Activated CD8-positive, alpha-beta memory T cell treated with anti-CD3 and anti-CD28 coated beads for 48 hours (primary cell): ENCODE measurements at places on chromosomes 11 and 22.

- DNase-seq = no peak
Observed at GRCh38 chr11:120612513-120613263, 101.1 kb downstream of the GRIK4 start.

- DNase-seq = no peak
Observed at GRCh38 chr11:88420165-88420791, 82.7 kb upstream of the CTSC start.

GRCh38 chr22:27153386-27153785 lies 496.0 kb downstream of the MIAT start:
- no peak for DNase-seq

- DNase-seq = no peak
Observed at GRCh38 chr11:73185680-73186293, 32.3 kb upstream of the P2RY2 start.

DNA sequence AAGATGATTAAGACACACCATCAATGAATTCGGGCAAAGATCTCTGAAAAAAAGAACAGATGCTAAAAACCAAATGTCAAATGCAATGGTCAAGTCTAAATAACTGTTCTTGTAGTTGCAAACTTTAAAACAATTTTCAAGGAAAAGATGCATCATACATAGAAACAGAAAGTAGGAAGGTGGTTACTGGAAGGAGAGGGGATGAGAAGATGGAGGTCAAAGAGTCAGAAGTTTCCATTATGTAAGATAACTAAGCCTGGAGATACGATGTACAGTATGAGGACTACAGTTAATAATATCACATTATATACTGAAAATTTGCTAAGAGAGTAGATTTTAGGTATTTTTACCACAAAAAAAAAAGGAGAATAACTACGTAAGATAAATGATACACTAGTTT lies 27.1 kb downstream of the CWF19L2 start:
- DNase-seq = no peak

DNA sequence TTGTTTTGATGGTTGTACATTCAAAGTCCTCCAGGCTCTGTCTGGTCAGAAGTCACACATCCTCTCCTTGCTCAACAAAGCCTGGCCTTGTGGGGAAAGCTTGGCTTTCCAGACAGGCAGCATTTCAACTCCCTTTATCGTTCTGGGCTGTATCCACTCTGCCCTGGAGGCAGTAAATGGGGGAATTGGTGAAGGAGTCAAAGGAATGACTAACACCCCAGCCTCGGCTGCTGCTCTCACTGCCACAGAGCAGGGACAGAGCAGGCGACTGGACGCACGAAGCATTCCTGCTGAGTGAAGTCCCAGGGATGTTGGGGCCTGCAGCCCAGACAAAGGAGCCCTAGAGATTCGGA lies 52.8 kb downstream of the WNT11 start:
- DNase-seq = no peak

- DNase-seq = no peak
Observed at GRCh38 chr11:88115828-88116755, 59.2 kb downstream of the RAB38 start.

- no peak for DNase-seq
Observed at GRCh38 chr11:74980634-74981033, 8.1 kb upstream of the NEU3 start.

DNA sequence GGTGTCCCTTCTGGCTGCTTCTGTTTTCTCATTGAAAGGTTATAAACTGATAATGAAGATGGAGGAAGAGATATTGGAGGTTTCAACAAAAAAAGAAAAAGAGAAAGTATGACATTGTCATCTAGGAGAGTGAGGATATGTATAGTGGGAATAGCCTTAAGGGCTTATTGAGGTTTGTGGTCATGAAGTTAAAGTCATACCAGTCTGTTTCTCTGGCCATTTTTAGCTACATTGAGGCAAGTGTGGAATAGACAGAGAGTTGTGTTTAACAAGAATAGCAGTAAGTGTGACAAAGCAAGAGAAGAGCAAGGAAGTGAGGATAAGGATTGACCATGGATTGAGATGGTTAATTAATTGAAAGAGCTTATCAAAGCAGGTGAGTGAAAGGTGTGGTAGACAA lies 110.4 kb downstream of the ELP4 start:
- DNase-seq = no peak

DNA sequence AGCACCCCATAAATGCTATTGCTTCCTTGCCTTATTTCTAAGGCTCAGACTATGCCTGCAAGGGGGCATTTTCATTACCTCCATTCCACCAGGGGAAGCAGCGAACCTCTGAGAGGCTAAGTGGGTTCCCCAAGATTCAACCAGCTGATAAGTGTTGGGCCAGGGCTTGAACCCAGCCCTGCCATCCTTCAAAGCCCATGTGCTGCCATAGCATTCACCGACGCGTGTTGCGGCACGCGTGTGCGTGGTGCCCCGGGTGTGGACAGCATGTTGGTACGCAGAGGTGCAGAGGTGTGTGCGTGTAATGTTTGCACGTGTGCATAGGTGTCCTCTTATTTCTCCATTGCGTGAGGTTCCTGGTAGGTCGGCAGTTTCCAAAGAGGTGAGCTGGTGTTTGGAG lies 66.0 kb upstream of the PPARA start:
- no peak for DNase-seq

DNA sequence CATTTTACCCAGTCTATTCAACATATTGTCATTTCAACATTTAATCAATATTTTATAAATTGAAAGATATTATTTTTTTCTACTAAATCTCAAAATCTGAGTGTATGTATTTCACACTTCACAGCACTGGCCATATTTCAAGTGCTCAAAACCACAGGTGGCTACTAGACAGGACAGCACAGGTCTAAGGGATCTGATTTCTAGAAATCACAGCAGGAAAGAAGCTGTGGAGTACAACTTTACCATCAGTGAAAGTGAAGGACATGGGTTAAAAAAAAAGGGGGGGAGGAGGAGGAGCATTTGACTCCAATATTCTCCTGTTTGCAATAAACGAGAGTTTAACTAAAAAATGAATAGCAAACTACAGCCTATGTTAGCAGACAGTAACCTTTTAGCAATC lies 4.5 kb downstream of the PRDM10 start:
- no peak for DNase-seq

GRCh38 chr11:90845126-90845525 lies 622.3 kb upstream of the CHORDC1 start:
- no peak for DNase-seq

DNA sequence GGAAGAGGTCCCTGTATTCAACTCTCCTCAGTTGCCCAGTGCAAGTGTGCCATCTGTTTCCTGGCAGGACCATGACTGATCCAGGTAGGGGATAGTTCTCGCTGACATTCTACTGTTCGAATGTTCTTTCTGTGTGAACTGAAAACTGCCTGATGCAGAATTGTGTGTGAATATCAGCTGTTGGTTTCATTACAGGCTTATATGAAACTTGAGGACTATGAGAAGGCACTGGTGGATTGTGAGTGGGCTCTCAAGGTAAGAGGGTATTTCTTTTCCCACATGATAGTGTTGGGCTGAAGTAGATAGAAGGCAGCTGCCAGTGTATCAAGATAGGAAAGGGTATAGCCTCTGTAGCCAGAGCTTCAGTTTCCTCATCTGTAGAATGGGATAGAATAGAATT lies 15.3 kb downstream of the TTC12 start:
- DNase-seq = no peak

GRCh38 chr11:34191578-34191977 lies 86.1 kb downstream of the NAT10 start:
- no peak for DNase-seq

DNA sequence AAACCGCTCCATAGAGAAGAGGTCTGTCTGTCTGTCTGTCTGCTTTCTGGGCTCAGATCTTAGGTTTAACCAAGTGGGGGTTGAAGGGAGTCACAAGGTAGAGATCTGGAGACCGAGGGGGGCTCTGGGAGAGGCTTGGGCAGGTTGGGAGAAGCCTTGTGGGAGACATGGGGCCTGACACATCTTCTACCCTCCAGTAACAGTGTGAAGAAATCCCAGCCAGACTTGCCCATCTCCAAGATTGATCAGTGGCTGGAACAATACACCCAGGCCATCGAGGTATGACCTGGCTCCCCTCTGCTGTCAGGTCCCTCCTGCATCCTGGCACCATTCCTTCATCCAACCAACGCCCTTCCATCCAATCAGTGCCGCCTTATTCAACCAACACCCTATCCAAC lies 7.4 kb downstream of the PRR33 start:
- DNase-seq = no peak

- no peak for DNase-seq
Observed at GRCh38 chr22:20430720-20431510, 6.7 kb downstream of the SCARF2 start.

- no peak for DNase-seq
Observed at GRCh38 chr11:84524422-84525051, 1102.6 kb downstream of the DLG2 start.

DNA sequence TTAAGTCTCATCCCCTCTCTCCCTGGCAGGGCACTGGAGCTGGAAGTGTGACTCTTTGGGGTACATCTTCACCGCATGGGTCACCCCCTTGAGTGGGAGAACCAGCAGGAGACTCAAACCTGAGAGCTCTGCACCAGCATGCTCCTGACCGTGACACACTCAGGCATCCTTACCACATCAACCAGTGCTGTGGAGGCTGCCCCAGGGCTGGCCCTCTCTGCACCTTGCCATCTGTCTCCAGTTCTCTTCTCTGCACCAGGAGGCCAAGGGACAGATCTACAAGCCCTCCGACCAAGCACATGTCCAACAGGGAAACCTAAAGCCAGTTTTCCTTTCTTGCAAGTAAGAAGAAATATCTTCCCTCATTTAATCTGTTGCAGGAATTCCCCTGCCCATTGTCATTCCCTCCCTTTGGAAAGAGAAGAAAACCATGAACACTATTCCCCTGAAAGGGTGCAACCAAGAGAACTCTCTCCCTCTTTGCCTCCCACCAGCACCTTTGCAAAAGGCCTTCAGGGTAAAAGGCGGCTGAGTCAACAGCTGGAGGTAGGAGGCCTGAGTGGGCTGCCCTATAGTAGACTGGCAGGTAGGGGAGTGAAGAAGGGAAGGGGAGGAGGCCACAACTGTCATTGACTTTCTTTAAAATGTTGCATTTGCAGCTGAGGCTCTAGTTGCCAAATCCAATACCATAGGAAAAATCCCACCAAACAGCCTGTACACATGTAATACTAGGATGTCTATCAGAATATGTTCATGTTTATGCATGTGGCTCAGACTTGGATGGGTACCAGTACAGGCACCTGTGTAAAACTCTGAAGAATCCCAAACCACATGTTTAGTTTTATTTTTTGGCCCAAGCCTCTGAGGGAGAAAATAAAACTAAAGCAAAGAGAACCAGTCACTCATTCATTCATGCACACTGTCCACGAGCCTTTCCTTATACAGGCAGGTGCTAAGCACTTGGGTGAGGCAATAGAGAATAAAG lies 117.0 kb downstream of the WT1 start:
- DNase-seq = no peak

DNA sequence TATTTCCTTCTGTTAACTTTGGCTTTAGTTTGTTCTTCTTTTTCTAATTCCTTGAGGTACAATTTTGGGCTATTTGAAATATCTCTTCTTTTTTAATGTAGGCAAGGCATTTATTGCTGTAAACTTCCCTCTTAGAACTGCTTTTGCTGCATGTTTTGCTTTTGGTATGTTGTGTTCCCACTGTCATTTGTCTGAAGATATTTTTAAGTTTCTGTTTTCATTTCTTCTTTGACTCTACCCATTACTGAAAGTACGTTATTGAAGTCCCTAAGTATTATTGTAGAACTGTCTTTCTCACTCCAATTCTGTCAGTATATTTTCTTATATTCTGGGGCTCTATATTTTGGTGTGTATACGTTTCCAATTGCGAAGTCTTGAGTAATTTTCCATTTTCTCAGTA lies 77.9 kb downstream of the KCNQ1OT1 start:
- DNase-seq = no peak

DNA sequence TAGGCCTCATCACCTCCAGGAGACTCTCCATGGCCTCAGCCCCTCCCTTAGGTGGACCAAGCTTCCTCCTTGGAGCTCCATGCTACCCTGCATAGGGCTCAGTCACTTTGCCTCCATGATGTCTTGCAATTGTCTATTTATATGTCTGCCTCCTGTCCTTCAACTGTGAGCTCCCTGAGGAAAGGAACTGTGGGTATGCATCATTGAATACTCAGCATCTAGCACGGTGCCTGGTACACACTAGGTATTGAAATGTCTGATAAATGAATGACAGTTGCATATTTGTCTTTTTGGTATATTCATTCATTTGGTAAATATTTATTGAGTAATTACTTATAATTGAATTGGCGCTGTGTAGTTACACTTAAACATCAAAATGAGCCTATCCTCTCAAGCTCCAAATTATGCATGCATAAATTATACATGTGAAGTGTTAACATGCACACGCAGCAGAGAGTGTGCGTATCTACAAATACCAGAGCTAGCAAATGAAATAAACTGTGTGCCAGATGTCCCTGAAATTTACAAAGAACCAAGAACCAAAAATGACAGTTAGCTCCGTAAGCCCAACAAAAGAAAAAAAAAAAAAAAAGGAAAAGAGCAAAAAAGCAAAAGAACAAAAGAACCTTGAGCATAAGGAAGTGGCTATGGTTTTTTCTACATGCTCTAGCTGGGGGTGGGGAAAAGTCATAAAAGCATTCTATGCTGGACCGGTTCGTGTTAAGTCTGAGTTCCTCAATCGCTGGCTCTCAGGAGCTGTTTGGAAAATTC lies 25.2 kb downstream of the GRAP2 start:
- no peak for DNase-seq

GRCh38 chr11:78927511-78927910 lies 352.8 kb upstream of the NARS2 start:
- DNase-seq = no peak

- no peak for DNase-seq
Observed at GRCh38 chr11:48170241-48171233, 46.1 kb upstream of the OR4B1 start.

DNA sequence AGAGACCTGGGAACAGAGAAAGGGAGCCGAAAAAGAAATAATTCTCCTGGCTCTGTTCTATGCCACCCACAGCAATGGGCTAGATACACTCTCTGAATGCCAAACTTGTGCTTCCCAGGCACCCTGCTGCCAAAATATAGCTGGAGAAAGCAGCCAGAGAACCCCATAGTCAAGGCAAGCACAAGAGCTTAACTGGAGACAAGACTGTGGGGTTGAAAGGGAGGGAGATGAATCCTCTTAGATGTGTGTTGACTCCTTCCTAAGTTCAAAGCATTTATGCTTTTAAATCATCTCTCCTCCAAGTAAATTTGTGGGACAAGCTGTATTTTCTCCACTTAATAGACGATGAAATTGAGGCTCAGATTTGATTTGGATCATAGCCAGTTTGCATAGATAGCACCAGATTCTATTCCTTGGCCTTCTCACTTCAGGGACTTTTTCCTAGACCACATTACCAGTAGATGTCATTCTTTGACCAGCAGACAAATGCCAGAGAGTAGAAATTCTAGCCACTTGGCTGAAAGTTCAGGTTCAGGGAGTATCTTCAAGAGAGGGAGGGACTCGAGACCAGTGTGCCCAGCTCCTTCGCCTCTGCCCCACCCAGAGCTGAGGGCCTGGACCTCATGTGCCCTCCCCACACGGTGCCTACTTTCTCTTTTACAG lies 16.5 kb upstream of the ETS1 start:
- no peak for DNase-seq

- DNase-seq = no peak
Observed at GRCh38 chr11:11967669-11968510, 40.5 kb downstream of the DKK3 start.

- DNase-seq = no peak
Observed at GRCh38 chr11:122883646-122883979, 1.1 kb downstream of the JHY start.
